Stimulated activated CD8-positive, alpha-beta memory T cell treated with anti-CD3 and anti-CD28 coated beads, Interleukin-15, amount 100 ng/mL, for 4 hours (primary cell): ENCODE measurements at places on chromosomes 5 and 9.

DNA sequence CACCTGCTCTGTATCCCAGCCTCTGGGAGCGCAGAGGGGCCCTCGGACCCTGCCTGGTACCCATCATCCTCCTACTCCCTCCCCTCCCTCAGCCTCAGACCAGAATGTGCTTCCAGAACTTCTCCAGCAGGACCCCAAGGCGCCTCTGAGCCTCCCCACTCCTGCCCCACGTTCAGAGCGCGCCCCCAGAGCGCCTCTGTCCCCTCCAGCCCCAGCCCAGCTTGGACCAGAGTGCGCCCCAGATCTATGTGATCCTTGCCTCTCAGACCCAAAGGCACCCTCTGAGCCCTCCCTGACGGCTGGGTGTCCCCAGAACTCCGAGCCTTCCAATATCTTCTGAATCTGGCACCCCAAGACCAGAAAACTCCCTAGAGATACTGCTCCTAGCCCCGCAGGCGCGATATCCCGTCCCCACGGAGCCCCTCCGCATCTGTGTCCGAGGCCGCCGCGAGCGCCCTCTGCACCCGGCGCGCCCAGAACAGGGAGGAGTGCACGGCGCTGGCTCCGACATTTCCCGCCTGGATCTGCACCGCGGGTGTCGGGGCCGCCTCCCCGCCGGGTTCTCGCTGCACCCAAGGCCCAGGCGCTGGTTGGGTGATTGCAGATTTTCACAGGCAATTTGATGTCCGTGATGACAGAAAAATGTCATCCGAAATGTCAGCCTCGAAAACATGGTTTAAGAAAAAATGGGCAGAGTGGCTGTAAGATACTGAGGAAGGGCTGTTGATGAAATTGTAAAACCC is 522 bp downstream of the BHMT start:
- no peak for DNase-seq

GRCh38 chr5:125421006-125421405 is 674.6 kb upstream of the ZNF608 start:
- no peak for DNase-seq

GRCh38 chr5:82351754-82352145 is 73.6 kb upstream of the RPS23 start:
- DNase-seq: no peak

GRCh38 chr9:134181648-134182034 is 17.3 kb upstream of the RNU6ATAC start:
- no peak for DNase-seq

DNA sequence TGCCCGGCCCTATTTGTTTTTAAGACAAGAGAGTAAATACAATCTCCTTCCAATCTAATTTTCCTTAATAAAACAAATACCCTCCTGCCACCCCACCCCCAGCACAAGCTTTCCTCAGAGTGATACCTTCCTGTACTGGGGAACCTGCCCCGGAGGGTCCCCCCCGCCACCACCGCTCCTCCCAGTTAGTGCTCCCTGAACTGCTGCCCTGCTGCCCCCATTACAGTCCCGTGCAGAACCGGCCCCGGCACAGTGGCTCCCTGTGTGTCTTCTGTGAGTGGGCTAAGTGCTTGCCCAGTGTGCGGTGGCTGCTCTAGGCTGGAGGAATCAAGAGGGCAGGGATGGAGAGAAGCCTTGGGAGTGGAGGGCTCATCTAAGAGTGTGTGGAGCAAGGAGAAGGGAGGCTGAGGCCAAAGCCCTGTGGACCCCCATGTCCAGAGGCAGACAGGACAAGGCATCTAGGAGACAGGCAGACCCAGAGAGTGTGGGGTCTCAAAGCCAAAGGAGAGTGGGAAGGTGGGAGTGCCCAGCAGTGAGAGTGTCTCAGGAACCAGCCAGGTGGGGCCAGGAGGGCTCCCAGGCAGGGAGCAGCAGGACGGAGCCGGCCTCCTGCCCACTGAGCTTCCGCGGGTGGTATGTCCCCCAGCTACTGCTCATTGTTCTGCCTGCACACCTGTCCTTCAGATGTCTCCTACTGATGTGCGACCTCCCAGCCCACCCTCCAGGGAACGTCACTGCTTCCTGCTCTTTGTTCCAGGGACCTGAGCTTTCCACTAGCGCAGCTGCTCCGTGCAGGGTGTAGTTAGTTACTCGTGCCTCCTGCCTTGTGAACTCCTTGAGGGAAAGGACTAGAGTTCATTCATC is 129.0 kb downstream of the DAB2IP start:
- DNase-seq: no peak

DNA sequence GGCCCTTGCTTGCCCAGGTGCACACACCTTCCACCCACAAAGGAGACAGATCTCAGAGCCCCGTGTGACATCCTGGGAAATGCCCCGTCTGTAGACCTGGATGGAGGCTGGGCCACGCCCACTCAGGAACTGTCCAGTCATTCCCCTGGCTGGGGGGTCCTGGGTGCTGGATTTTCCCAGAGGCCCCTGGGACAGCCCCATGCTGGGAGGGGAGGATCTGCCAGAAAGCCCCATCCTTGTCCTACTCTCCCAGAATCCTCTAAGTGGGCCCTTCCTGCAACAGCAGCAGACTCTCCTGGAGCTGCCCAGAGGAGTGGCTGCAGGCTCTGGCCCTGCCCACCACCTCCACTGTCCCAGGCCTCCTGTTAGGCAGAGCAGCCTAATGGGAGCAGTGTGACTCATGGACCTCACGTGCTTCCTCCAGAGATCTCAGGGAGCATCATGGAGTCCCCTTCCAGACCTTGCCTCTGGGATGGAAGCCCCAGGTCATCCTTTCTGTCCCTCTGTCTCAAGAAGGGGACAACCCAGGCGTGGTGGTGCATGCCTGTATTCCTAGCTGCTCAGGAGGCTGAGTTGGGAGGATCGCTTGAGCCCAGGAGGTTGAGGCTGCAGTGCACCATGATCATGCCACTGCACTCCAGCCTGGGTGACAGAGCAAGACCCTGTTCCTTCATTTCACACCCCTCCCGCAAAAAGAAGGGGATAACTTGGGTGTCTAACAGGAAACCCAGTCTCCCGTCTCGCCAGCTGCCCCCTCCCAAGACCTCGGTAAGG is 51.7 kb downstream of the JADE2 start:
- no peak for DNase-seq

DNA sequence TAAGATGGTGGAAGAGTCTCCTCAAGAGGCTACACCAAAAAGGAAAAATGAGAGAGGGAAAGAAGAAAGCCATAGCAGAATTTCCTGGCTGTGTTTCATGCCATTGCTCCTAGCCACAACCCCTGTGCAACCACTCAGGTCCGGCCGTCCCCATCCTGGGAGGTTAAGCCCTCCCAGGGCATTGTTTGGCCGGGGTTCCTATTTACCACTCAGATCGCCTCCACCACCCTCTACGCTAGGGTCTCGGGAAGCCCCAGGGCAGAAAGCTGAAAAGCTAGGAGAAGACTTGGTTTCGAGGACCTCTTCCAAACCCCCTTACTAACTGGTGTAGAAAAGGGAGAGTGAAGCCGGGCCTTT is 715 bp downstream of the RC3H2 start:
- peak; percentile 5 for DNase-seq

- DNase-seq: no peak
Measured at GRCh38 chr5:39772307-39772706, 347.5 kb upstream of the DAB2 start.

DNA sequence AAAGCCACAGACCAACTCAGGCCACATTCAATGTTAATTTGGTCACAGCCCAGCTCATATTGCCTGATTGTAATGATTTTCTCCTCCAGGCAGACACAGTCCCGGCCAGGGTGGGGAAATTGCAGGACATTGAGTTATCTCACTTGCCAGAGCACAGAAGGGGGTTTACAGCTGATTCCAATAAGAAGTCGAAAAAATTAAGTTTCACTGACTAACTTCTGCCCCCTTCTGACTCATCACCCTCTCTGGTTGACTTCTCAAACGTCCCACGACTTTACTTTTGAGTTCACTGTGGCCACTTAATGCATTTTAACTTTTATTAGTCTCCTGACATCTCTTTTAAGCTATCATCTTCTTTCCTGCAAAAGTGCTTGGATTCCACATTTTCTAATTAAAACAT is 321.4 kb upstream of the WWC1 start:
- no peak for DNase-seq

GRCh38 chr9:14909181-14909580 is 1.0 kb downstream of the FREM1 start:
- DNase-seq: no peak

- DNase-seq: no peak
Measured at GRCh38 chr5:76682387-76682786, 33.5 kb upstream of the F2R start.

GRCh38 chr9:7146582-7146981 is 388.8 kb downstream of the KDM4C start:
- DNase-seq: no peak

GRCh38 chr5:36768450-36768849 is 108.1 kb upstream of the NIPBL start:
- DNase-seq: no peak

DNA sequence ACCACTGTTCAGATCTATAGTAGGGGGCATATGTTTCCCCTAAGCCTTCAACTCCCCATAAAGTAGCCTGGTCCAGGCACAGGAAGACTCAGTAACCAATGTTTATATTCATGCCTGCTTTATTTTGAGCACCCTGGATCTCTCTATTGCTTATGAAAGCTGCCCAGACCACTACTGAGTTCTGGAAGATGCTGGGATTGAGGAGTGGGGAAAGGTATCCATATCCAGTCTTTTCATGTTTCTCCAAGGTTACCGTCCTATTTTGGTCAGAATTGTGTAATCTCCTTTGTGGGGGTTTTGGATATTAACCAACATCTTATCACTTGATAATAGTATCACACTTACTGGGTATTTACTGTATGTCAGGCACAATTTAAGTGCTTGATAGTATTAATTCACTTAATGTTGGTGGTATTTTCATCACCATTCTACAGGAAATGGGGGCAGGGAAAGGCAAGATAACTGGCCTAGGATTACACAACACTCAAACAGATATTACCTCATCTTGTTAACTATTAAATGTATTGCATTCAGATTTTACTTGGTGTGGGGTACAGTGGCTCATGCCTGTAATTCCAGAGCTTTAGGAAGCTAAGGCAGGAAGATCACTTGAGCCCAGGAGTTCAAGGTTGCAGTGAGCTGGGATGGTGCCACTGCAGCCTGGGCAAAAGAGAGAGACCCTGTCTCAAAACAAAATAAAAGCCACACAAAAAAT is 36.3 kb downstream of the RUSC2 start:
- no peak for DNase-seq

- DNase-seq: no peak
Measured at GRCh38 chr9:86575137-86575536, 220.9 kb upstream of the TUT7 start.

DNA sequence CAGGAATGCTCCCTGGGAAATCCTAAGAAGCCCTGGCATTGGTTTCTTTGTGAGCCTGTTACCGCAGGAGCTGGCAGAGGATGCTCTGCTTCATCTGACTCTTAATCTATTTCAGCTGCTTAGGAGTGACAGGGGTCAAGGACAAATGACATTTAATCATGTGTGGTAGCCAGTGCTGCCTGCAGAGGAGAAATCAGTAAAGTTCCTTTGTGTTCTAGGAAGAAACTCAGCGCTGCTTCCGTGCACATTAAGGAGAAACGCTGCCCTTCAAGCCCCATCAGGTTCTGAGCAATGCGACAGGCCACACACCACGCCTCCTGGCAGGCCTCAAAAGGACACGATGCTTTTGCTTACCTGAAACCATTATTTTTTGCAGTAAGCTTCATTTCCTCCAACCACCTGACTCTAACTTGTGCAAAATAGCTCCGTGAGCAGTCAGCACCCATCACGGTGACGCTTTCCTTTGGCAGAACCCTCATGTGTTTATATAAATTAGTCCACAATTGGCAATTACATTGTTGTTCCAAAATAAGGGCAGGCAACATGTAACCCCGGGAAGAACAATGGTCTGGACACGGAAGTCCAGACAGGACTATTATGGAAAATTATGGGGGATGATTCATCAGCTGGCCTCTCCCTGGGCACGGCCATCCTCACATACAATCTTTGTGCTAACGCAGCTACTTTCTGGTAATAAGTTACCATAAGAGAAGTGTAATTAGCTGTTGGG is 387.9 kb upstream of the DAP start:
- DNase-seq: no peak

GRCh38 chr9:16458696-16459420 is 411.6 kb downstream of the BNC2 start:
- DNase-seq: no peak

GRCh38 chr9:134685784-134686183 is 44.2 kb downstream of the COL5A1 start:
- DNase-seq: no peak

- DNase-seq: peak; percentile 27
Measured at GRCh38 chr9:21611891-21612290, 129.8 kb upstream of the IFNE start.

- DNase-seq: no peak
Measured at GRCh38 chr5:119290161-119290569, 65.7 kb upstream of the TNFAIP8 start.

GRCh38 chr5:13591621-13592020 is 352.9 kb downstream of the DNAH5 start:
- no peak for DNase-seq

GRCh38 chr5:133354323-133355185 is 257.8 kb downstream of the FSTL4 start:
- no peak for DNase-seq

DNA sequence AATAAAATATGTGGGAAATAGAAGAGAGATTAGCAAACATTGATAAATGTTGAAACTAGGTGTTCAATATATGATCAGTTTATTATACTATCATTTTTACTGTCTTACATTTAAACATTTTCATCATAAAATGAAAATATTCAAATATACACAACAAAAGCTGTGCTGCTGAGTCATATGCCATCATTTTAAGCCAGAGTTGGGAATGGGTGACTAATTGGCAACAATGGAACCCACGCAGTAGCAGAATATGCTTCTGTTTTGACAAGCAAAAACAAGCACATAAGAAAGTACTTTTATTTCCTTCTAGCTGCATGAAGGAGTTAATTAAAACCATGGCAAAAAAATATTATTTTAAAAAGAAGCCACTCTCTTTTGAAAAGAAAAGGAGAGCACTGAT is 340.0 kb upstream of the EDIL3 start:
- DNase-seq: no peak

DNA sequence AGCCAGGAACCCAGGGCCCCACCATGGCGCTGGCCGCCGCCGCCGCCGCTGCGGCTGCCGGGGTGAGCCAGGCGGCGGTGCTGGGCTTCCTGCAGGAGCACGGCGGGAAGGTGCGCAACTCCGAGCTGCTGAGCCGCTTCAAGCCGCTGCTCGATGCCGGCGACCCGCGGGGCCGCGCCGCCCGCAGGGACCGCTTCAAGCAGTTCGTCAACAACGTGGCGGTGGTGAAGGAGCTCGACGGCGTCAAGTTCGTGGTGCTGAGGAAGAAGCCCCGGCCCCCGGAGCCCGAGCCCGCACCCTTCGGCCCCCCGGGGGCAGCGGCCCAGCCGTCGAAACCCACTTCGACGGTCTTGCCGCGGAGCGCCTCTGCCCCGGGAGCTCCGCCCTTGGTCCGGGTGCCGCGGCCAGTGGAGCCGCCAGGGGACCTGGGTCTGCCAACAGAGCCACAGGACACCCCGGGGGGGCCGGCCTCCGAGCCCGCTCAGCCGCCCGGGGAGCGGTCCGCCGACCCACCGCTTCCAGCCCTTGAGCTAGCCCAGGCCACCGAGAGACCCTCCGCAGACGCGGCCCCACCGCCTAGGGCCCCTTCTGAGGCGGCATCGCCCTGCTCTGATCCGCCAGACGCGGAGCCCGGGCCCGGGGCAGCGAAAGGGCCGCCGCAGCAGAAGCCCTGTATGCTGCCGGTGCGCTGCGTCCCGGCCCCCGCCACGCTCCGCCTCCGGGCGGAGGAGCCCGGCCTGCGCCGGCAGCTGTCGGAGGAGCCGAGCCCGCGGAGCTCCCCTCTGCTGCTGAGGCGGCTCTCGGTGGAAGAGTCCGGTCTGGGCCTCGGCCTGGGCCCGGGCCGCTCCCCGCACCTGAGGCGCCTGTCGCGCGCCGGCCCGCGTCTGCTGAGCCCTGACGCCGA is 749 bp downstream of the SOWAHA start:
- no peak for DNase-seq

- no peak for DNase-seq
Measured at GRCh38 chr5:108773330-108773729, 25.6 kb downstream of the FER start.
